Right atrium auricular region (tissue), 2 donors: ENCODE measurements at places on chromosomes 7 and 10. TPM values are rescaled to one million over a fixed set of nuclear protein-coding genes. Genes with fewer than 3 reads are reported as not detected.
A peak's percentile ranks its signal among the peaks of the same experiment; 100 is the strongest.

DNA sequence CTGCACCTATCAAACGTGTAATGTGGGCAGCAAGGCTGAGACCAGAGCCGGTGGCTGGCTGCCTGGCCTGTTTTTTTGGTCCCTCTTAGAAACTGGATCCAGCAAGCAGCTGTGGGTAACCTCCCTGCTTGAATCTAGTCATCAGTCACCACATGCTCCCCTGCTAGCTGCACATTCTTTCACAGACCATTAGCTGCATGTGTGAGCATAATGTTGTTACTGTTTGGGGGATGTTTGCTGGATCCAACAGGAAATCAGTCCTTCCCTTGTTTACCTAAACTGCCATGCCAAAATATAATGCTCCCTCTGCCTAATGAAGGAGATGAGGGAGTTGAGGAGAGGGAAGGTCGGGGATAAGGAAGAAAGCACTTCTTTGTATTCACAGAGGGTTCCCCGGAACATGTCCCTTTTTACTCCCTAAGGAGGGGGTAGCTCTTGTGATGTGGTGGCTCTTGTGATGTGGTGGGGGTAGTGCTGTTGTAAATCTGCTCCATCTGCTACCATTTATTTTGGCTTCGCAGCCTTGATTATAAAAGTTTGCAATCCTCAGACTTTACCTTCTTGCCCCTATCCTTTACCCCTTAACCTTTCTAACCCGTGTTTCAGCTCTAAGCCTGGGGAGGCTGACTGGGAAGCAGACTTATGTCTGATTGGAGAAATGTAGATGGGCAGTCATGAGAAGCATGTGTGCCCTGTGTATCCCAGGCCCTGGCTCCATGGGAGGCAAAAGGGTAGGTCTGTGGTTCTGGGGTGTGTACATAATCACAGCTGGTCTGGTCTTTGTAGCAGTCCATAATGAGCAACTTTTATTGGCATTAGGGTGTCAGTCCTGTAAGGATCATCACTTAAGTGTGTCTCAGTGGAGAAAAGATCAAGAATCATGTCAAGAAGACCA is 20.8 kb downstream of the LOXL4 start:
- no peak for DNase-seq

DNA sequence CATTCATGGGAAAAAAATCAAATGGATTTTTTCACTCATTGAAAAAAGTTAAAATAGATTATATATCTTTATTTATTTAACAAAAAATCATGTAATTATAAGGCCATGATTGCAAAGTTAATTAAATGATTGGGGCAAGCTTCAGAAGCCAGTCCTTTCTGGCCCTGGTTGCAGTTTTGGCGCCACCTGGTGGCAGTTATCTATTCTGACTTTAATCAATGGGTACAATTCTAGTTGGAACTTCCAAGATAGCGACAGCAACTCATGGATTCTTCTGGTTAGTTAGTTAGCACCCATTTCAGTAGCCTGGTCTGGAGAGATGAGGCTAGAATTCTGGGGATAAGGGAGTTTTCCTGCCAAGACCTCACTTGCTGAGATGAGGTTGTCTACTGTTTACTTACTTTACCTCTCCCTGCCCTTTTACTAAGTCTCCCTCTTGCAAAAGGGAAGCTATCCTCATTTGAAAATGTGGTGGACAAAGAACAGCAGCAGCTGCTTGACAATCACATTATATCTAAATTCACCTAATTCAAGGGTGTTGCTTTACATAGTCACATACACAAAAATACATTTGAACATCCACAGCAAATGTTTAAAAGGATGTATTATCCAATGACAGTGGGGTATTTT is 42.3 kb downstream of the NOC3L start:
- peak; percentile 74 for DNase-seq

GRCh38 chr7:33463131-33463530 is 333.8 kb downstream of the BBS9 start:
- DNase-seq: no peak

Gene GNAT3
- total RNA-seq: not detected

- no peak for DNase-seq
Observed at GRCh38 chr10:34637418-34637911, 177.6 kb downstream of the PARD3 start.

Gene TDRD1
- 0.12 TPM for total RNA-seq

DNA sequence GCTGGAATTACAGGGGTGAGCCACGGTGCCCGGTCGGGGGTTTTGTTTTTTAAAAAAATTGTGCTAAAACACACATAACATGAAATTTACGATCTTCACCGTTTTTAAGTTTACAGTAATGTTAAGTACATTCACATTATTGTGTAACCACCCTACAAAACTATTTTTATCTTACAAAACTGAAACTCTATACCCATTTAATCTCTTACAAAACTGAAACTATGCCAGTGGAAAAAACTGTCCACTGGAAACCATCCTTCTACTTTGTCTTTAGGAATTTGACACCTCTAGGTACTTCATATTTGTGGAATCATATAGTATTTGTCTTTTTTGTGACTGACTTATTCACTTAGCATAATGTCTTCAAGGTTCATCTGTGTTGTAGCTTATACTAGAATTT is 1.0 kb upstream of the PSMC2 start:
- no peak for DNase-seq

Gene EMX2
- total RNA-seq: 0.47 TPM

DNA sequence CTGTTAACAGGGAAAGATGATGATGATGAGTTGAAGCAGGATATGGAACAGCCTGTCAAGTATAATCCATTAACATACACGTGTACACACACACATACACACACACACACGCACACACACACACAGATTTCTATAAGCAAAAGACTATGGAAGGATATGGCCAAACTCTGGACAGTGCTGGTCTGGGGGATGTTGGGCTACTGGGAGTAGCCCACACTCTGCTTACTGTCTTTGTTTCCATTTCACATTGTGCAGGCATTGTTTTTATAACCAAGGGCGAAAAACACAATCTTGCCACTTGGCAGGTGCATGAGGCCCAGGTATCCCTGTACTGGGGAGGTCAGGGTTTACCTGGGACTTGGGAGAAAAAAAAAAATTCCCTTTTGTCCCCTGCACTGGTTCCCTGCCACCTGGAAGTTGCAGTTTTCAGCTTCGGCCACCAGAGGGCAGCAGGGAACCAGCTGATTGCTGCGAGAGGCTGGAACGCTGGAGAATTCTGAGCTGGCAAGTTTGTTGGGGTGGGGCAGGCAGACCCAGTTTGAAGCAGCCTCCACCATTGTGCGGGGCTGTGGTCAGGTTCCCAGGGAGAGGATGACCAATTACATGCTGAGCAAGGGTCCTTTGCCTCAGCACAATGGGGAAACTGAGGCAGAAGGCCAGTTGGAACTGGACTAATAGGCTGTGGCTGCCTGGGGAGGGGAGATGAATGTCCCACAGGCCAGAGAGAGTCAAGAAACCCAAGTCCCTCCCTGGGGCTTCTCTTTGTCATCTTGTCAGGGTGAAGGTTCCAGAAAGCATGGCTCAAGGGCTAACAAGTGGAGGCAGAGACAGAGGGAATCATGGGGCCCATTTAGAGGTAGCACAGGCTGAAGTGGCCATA is 27.3 kb downstream of the PPIF start:
- peak; percentile 80 for DNase-seq

DNA sequence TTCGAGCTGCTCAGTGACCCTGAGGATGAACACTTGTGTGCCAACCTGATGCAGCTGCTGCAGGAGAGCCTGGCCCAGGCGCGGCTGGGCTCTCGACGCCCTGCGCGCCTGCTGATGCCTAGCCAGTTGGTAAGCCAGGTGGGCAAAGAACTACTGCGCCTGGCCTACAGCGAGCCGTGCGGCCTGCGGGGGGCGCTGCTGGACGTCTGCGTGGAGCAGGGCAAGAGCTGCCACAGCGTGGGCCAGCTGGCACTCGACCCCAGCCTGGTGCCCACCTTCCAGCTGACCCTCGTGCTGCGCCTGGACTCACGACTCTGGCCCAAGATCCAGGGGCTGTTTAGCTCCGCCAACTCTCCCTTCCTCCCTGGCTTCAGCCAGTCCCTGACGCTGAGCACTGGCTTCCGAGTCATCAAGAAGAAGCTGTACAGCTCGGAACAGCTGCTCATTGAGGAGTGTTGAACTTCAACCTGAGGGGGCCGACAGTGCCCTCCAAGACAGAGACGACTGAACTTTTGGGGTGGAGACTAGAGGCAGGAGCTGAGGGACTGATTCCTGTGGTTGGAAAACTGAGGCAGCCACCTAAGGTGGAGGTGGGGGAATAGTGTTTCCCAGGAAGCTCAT is 1.1 kb downstream of the DDIT4 start:
- peak; percentile 79 for DNase-seq

DNA sequence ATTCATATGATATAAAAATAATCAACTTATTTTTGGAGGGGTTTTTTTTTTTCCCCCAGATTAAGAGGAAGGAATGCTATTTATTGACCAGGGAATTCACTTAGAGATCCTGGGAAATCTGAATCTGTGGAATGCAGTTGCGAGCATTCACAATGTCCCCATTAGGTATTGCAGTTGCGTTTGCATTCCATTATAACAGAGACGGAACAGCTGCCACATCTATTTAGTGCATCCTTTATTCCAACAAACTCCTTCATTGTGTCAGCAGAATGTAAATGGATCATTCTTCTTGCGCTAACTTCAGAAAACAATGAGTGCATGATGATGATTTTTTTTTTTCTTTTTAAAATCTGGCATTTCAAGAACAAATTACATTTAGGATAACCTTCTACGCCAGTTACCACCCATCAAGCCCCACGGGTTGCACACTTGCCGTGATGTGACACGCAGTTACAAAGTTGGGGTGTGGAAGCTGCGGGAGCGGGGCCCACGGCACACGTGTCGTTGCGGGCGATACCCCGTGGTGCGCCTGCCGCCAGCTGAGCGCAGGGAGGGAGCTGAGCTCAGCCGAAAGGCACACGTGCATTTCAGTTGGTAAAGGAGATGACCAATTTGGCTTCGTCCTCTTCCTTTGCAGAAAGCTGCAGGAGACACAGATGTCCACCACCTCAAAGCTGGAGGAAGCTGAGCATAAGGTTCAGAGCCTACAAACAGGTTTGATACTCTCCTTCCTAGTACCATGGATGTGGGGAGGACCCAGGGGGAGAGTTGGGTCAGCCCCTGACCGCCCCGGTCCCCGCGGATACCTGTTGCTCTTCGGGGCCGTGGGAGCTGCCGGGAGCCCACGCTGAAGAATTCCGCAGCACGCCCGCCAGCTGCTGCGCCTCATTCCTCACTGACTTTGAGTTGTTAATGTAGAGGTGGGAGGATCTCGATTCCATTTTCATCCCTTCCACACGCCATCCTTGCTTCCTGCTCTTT is 175.3 kb upstream of the SH2B2 start:
- no peak for DNase-seq

Gene OR6V1
- not detected for total RNA-seq

- peak; percentile 79 for DNase-seq
Observed at GRCh38 chr10:119025336-119025735, 4.2 kb upstream of the NANOS1 start.
